ENCODE measurements at places on chromosomes 12 and 14.

DNA sequence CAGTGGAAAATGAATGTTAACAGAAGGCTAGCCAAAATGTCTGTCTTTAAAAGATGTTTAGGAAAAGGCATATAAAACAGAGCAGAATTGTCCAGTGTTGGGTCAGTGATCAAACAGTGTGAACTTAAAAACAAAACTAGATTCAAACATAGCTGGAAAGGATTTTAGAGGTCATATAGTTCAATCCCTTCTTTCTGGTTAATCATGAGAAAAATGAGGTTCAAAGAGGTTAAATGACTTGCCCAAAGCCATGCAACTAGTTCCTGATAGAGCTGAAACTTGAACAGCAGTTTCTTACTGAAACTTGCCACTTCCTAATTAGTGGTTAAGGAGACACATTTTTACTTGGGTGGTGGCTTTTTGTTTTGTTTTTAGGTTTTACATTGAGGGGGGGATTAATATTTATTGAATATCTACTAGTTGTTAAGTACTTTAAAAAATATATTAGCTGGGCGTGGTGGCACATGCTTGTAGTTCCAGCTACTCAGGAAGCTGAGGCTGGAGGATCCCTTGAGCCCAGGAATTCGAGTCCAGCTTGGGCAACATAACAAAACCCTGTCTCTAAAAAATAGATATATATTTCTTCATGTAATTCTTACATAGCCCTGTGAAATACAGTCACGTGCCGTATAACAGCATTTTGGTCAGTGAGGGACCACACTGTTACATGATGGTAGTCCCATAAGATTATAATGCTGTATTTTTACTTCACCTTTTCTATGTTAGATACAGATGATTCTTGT, 20.4 kb downstream of the ACVR1B start:
- DNase-seq, result no peak

- DNase-seq, result peak; percentile 26
These were observed 922 bp downstream of the TBX5 start for GRCh38 chr12:114404926-114405518.

- DNase-seq, result no peak
These were observed 376.0 kb upstream of the PDE3A start for GRCh38 chr12:19992311-19992710.

- no peak for DNase-seq
These were observed 451.6 kb downstream of the RGS6 start for GRCh38 chr14:72383865-72384264.

- no peak for DNase-seq
These were observed 6.9 kb downstream of the KRT4 start for GRCh38 chr12:52806821-52807543.

DNA sequence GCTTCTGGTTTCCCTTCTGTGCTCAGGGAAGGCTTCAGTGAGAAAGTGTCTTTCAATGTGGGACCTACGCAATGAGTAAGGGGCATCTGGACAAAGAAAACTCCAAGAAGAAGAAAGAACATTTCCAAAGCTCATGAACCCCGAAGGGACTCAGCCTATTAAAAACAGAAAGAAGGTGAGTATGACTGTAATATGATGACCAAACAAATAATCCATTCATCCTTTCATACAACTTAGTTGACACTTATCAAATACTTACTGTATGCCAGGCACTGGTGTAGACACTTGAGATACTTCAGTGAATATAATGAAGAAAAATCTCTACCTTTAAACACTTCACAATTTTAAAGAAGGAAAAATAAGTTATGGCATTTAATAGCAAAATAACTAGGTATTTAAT, 1054.2 kb upstream of the FOXG1 start:
- DNase-seq, result no peak

DNA sequence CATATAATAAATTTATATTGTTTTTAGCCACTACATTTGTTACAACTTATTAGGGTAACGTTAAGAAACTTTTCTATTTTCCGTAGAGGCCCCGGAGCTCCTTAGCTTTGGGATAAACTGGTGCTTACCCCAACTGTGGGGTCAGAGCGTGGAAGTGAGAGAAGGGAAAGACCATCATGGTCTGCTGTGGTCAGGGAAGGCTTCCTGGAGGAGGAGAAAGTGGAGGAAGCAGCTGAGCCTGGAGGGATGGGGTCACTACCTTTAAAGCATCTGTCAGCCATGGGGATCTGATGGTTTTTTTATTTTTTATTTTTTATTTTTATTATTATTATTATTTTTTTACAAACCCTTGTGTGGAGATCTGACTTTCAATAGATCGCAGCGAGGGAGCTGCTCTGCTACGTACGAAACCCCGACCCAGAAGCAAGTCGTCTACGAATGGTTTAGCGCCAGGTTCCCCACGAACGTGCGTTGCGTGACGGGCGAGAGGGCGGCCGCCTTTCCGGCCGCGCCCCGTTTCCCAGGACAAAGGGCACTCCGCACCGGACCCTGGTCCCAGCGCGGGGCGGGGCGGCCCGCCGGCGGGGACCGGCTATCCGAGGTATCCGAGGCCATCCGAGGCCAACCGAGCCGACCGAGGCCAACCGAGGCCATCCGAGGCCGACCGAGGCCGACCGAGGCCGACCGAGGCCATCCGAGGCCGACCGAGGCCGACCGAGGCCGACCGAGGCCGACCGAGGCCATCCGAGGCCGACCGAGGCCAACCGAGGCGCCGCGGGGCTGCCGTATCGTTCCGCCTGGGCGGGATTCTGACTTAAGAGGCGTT, 1101.2 kb upstream of the TMEM132C start:
- peak; percentile 43 for DNase-seq

DNA sequence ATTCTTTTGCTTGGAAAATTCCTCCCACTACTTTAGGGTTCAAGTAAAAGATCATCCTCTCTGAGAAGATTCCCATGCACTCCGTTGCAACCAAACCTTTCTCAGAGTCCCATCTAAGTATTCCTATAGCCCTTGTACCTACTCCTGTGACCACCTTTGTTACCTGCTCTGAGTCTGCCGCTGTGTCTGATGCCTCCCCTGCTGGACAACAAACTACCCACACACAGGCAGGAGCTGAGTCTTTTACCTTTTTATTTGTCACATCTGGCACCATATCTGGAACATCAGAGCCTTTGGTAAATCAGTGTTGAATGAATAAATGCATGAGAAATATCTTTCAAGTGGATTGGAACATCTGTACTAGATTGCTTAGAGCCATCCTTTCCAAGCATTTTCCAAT, 82.1 kb upstream of the FLRT2 start:
- no peak for DNase-seq

GRCh38 chr14:81162941-81163340, 57.8 kb downstream of the GTF2A1 start:
- DNase-seq, result no peak

DNA sequence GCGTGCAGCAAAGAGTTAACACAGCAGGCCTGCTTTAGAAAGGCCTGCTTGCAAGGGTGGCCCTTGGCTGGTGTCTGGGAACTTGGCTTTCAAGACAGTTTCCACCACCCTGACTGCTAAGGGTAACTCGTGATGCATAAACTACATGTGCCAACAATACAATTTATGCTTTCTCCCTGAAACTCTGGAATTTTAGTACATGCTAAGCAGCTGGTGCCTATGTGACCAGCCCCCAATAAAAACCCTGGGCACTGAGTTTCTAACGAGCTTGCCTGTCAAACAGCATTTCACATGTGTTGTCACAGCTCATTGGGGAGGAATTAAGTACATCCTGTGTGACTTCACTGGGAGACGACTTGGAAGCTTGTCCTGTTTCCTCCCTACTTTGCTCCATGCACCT, 133.1 kb downstream of the SLC5A8 start:
- no peak for DNase-seq

DNA sequence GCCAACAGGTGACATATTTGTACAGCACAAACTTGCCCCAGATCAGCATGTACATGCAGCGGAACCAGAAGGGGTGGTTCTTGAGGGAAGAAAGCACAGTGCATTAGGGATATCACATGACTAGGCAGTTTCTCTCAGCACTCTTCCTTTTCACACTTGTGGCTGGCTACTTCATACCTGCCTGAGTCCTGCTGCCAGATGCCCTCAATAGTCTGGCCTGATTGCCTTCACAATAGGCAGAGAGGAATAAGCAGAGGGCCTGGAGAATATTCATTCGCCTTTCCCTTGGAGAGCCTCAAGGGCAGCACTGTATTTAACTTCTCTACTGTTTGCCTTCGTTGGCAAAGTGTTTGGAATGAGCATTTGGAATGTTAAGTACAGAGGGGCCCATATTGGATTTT, 7.9 kb downstream of the EMG1 start:
- DNase-seq, result no peak

All from NCI-H748 treated with DMSO at 0.1 percent for 48 hours (cell line).